ENCODE measurements at places on chromosomes 16 and 17.

DNA sequence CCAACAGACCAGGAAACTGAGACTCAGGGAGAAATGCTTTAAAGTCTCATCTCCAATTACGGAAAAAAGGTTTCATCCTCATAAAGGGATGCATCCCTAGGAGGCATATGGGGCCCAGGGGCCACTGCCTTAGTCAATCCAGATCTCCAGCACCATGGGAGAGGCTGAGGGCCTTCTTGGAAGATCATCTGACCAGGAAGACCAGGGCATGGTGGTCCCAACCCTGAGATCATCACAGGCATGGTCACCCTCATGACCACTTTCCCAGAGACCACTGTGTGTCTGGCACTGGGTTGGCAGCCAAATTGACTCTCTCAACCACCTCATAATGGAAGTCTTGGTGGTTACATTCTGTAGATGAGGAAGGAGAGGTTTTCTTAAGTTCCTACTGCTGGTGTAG is 23.4 kb upstream of the CES5A start:
- no peaks in the 10 kb centered on the region for H3K36me3 ChIP-seq
- H3K27me3 ChIP-seq: no peaks in the 10 kb centered on the region
- H3K4me1 ChIP-seq: no peaks in the 10 kb centered on the region
- H3K4me3 ChIP-seq: no peak overlapping the region
- no peak overlapping the region for H3K27ac ChIP-seq

DNA sequence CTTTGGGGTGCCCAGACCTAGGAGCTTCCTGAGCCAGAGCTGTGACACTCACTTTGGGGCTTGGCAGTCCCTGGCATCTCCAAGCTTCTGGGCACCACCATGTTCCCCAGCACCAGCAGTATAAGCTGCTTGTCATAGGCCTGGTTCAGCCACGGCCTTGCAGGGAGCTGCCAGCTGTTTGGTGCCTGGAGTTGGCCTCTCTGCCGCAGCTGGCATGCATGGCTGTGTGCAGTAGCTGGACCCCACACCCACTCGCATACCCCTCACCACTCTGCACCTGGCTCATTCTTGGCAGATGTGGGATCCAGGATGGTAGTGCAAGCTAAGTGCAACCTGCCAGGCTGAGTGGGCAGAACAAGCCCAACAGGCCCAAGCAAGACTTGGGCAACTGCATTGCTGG is 73.4 kb upstream of the BRD7 start:
- H3K4me3 ChIP-seq: no peak overlapping the region
- H3K4me1 ChIP-seq: no peaks in the 10 kb centered on the region
- DNase-seq: no peak
- no peaks in the 10 kb centered on the region for H3K27me3 ChIP-seq
- H3K27ac ChIP-seq: no peak overlapping the region
- no peaks in the 10 kb centered on the region for H3K36me3 ChIP-seq

DNA sequence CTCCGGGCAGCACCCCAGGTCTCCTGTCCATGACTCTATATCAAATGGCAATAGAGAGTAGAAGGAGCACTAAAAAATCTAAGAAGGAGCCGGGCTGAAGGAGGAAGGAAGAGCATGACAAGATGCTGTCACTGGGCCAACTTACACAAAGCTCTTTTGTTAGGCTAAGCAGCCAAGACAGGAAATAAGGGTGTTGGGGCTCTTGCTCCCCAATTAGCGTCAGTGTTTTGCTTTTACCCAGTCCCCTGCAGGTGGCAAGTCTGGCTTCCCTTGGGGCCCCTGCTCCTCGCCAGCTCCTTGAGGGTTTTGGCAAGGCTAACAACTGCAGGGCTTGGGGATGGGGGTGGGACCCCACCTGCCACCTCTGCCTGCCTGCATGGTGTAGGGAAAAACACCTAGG is 120.5 kb downstream of the CCT6B start:
- no peaks in the 10 kb centered on the region for H3K4me1 ChIP-seq
- H3K27me3 ChIP-seq: no peaks in the 10 kb centered on the region
- DNase-seq: no peak
- no peaks in the 10 kb centered on the region for H3K36me3 ChIP-seq
- H3K4me3 ChIP-seq: no peak overlapping the region

GRCh38 chr16:27384425-27384824 is 17.5 kb upstream of the IL21R start:
- no peaks in the 10 kb centered on the region for H3K4me1 ChIP-seq
- no peak for DNase-seq
- no peaks in the 10 kb centered on the region for H3K36me3 ChIP-seq

GRCh38 chr16:12752159-12752558 is 51.5 kb downstream of the CPPED1 start:
- no peak for DNase-seq
- H3K27ac ChIP-seq: no peak overlapping the region
- H3K27me3 ChIP-seq: no peaks in the 10 kb centered on the region
- H3K36me3 ChIP-seq: no peaks in the 10 kb centered on the region
